NCI-H146 (cell line): ENCODE measurements at places on chromosomes 2 and 18.
A peak's percentile ranks its signal among the peaks of the same experiment; 100 is the strongest.

DNA sequence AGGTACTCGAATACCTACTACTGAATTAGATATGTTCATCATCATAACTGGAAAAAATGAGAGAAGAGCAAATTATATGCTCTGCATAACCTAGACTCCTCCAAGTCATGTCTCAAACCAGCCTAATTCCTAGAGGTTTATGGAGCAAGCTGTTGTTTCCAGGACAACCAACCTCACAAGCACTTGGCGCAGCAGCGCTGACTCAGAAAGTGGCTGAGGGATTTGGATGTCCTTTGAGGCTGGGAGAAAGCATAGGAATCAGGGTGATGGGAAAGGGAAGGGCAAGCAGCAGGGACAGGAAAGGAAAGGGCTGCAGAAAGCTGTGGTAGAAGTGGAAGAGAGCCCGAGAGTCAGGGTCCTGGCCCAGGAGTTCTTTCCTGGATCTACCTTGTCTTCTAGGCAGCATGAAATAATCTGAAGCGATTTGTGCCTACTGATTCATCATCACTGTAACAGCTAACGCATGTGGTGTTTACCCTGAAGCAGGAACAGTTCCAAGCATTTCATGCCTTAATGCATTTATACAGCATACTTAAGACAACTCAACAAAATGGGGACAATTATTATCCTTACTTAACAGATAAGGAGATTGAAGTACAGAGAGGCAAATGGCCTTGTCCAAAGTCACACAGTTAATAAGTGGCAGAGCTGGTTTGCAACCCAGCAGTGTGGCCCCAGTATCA, 3.7 kb downstream of the PLEK start:
- DNase-seq = no peak

- DNase-seq = no peak
Observed at GRCh38 chr2:62852254-62852653, 146.7 kb downstream of the EHBP1 start.

DNA sequence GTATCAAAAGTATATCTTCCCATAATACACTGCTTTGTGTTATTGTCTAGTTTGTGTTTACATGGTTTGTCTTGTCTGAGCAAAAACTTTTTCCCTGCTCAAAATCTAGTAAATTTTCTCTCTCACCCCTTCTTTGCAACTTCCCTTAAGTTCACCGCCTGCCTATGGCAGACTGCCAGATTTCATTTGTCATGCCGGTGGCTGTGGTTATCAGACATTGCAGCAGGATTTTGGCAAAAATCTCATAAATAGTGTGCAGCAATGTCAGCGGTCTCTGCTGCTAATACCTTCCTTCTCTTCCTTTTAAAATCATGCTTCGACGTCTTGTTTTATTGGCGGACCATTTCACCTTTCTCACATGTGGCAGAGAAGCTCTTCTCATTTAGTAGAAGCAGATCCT, 45.6 kb upstream of the TMEM178A start:
- no peak for DNase-seq

DNA sequence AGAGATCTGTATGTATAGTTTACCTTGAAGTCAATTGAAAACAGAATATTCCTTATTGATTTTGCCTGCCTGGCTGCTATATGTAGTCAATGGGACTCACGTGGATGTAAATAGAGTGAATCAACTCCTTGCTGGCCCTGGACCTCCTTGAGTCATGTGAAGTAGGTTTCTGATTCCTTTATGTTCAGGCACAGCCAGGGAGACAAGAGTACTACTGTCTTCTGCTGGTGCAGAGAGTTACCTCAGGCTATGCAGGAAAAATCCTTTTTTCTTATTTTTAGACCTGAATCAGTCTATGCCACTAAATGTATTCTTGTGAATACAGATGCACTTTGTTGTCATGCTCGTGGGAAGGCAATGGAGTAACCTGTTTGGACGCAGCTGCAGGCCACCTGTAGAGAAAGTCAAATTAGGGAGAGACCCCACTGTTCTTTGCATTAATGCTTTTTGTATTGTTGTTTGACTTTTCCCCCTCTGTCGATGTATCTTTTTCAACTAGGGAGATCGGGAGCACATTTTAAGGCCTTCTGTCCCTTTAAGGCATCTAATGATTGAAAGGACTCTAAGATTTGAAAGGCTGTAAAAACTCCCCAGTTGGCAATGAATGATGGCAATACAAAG, 473.9 kb downstream of the ARHGAP15 start:
- DNase-seq = peak; percentile 91

- DNase-seq = no peak
Observed at GRCh38 chr2:209351636-209352035, 72.2 kb upstream of the MAP2 start.

GRCh38 chr18:44705075-44705675, 24.5 kb downstream of the SETBP1 start:
- DNase-seq = no peak

- DNase-seq = no peak
Observed at GRCh38 chr2:11542275-11542819, 8.5 kb downstream of the GREB1 start.

DNA sequence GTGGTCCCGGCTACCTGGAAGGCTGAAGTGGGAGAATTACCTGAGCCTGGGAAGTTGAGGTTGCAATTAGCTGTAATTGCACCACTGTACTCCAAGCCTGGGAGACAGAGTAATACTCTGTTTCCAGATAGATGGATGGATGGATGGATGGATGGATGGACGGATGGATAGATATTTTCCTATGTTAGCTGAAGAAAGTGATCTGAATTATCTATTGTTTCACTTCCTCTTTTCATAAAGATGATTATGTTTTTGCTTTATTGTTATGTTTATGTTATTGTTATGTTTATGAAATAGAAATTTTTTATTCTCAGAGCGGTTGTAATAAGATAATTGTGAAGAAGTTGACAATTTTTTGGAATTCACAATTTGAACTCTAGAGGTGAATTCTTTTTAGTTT, 33.3 kb upstream of the TTC27 start:
- DNase-seq = no peak

- no peak for DNase-seq
Observed at GRCh38 chr2:212640428-212640827, 101.8 kb upstream of the ERBB4 start.

- no peak for DNase-seq
Observed at GRCh38 chr18:41842886-41843285, 112.1 kb upstream of the PIK3C3 start.

DNA sequence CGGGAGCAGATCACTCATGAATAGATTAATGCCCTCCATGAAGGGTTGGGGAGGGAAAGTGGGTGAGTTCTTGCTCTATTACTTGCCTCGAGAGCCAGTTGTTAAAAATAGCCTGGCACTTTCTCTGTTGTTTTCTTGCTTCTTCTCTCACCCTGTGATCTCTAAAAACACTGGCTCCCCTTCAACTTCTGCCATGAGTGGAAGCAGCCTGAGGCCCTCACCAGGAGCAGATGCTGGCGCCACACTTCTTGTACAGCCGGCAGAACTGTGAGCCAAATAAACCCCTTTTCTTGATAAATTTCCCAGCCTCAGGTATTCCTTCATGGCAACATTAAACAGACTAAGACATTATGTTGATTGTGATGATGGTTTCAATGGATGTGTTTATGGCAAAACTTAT, 307.0 kb downstream of the PIEZO2 start:
- DNase-seq = no peak

DNA sequence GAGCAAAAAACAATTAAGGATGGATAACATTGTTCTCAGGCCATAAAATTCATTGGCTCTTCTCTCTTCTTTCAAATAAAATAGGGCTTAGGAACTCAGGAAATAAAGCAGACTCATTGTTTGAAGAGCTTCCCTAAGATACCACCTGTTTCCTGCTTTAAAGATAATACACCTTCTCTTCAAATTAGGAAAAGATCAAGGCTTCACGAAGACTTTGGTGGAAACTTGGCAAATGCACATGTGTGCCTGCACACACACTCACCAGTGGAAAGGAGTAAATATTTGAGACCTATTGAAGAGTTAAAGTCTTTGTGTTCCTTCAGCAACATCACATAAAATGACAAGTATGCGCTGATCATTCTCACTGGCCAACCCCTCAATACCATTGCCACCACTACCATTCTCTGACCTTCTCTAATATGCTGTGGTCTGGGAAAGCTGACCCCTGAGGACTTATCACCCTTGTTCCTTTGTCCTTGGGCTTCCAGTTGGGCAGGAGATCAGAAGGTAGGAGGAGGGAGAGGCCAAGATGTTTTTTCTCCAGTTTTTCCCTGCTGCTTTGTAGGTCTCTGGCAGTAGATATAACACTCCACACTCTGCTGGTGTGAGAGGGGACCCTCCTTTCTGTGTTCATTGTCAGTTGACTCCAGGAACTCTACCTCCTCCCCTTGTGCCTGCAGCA, 53.5 kb upstream of the SPOPL start:
- peak; percentile 33 for DNase-seq

DNA sequence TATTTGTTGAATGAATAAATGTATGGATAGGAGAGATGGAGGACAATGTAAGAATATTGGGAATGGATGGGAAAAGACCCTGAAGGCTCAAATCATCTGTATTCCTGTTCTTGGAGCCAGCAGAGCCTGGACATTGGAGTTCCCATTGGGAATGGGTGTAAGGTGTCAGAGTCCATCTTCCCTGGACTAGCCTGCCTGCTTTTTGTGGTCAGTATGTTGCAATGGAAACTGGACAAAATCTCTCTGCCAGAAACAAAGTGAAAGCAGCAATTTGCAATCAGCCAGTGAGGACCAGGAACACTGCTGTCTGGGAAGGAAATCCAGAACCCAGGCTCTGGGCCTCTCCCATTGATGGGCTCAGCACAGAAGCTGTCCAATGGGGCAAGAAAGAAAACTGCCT, 83.5 kb upstream of the SKOR2 start:
- DNase-seq = no peak

GRCh38 chr18:3092727-3093126, 79.8 kb upstream of the LPIN2 start:
- no peak for DNase-seq

- DNase-seq = no peak
Observed at GRCh38 chr2:18855027-18855426, 265.7 kb upstream of the NT5C1B start.

GRCh38 chr18:10100196-10100595, 186.4 kb downstream of the VAPA start:
- DNase-seq = no peak

GRCh38 chr2:8597559-8598225, 84.2 kb upstream of the ID2 start:
- no peak for DNase-seq

- peak; percentile 97 for DNase-seq
Observed at GRCh38 chr2:17753803-17754663, at the start of the genes GEN1 and SMC6. Gene GEN1 (plus strand): TSS chr2:17754138. CDS start chr2:17759944, 5,806 bp downstream. Gene SMC6 (minus strand): TSS chr2:17753810. CDS start chr2:17745946, 7,864 bp downstream.

DNA sequence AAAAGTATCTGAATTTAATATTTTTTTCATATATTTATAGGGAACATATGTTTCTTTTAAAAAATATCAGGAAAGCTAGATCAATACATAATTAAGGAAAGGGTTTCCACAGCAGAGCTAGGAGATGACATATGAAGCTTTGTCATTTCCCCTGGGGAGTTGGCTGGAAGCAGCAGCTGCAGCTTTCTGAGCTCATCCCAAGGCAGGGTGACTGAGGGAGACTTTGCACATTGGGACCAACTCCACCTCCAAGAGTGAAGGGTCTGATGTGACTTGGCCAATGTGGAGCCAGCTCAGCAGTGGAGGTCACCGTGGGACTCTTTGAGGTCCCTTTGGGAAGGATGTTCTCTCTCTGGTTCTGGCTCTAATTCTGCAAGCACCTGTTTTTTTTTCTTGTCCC, 315.1 kb downstream of the RDH14 start:
- no peak for DNase-seq

- DNase-seq = no peak
Observed at GRCh38 chr2:120365236-120365793, 19.4 kb downstream of the INHBB start.

GRCh38 chr2:105325389-105325963, 4.1 kb downstream of the TGFBRAP1 start:
- DNase-seq = no peak

DNA sequence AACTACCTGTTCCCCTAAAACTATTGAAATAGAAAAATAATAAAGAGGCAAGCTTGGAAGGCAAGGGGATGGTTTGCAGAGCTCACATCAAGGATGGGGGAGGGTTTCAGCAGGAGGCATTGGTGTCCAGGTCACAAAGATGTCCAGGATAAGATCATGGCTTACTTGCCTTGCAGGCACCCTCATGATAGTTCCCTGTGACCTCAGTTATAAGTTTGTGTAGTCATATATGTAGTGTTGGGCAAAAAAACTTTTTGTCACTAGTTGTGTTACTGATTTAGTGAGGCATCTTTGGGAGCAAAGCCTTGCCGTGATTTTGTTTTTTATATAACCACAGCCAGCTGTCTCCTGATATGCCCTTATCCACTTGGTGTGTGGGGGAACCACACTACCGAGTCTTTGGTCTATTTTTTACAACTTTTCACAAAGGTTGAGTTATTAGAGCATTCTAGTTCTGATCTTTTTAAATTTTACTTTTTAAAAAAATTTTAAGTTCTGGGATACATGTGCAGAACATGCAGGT, 53.3 kb downstream of the IL1R2 start:
- no peak for DNase-seq

DNA sequence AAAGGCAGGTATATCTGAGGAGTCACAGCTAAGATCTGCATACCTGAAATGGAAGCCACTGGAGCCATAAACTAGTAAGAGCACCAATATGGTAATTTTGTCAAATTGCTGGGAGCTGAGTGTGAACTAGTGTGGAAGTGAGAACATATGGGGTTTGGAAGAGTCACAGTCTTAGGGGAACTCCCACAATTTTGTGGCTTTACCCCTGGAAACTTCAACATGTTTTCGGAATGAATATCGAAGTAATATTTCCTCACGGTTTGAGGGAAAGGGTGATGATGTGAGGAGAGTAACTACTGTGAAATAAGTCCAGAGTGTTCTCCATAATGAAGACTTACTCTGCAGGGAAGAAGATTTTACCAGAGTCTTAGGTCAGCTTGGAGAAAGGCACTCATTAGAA, 565.9 kb downstream of the RIT2 start:
- DNase-seq = no peak

DNA sequence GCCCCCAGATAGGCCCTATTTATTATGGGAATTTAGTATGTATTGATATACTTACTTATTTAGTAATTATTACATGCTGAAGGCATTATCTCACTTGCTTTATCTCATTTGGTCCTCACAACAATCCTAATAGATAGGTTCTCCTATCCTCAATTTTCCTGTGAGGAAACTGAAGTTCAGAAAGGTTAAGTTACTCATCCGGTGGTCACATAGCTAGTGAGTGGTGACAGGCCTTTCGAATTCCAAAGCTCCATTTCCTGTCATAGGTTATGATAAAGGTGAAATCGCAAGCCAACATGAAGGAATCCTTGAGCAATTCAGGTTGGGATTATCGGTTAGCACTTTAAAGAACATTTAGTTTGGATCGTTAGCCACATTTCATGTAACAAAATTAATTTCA, 33.3 kb downstream of the NAB1 start:
- no peak for DNase-seq
